ENCODE measurements at places on chromosomes 5 and 9. TPM values are rescaled to one million over a fixed set of nuclear protein-coding genes. Genes with fewer than 3 reads are reported as not detected.

ZNF483 gene
- total RNA-seq, result 1.5 TPM

PCDHGB4 gene
- 18.3 TPM for total RNA-seq

ASTN2 gene
- 11.3 TPM for total RNA-seq

SHOC1 gene
- total RNA-seq, result under 0.01 TPM

CMYA5 gene
- total RNA-seq, result 4.1 TPM

UBE2R2 gene
- total RNA-seq, result 16.7 TPM
